ENCODE measurements at places on chromosomes 11 and 22.

GRCh38 chr11:14306481-14306880, 52.5 kb downstream of the RRAS2 start:
- no peak for DNase-seq

DNA sequence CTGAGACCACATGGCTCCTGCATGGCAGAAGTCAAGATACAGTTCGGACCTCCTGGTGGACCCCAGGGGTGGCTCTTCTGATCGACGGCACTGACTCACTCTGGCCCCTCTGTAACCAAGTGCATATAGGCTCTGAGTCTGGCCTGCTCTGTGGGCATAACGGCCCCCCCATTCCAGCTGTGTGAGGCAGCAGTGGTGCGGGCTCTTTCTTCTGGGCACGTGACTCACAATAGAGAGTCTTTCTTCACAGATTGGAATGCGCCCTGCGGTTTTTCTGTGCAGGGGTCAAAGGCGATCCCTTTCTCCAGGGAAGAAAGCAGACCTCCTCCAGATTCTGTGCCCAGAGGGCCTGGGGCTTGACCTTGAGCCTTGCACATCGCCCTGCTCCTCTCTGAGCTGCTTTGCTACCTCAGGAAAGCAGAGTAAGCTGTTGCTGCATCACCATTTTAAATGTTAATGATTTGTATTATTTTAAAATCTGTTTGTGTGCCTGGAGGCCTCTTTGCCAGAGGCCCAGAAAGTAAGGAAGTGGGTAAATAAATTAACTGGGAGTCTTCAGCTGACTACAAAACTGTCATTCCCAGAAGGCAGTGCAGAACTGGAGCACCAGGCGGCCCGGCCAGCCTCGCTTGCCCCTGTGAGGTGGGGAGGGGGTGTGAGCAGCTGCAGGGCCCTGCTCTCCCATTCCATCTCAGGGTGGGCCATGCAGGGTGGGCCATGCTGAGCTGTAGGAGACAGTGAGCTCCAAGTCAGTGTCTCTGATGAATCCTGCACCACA, 199.0 kb downstream of the GRIK4 start:
- DNase-seq = no peak

GRCh38 chr22:50027639-50028537, 15.3 kb upstream of the IL17REL start:
- peak; percentile 9 for DNase-seq

DNA sequence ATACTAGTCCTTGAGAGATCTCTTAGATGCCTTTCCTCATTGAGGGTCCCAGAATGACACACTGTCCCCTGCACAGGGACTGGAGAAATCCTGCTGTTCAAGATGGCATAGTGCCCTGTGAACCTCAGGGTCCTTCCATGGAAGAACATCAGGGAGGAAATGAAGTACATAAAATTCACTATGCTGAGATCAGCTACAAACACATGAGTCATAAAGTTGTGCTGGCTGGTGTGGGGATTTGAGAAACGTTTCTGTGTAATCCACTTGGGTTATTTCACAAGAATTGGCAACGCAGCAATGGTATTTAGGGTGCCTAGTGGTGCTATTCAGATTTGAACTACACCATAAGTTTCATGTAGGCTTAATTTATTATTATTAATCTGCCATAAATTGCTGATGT, 174.4 kb downstream of the MAML2 start:
- no peak for DNase-seq

- no peak for DNase-seq
Observed at GRCh38 chr22:43007519-43008102, 7.3 kb downstream of the PACSIN2 start.

GRCh38 chr11:119350302-119350701, 3.8 kb upstream of the MFRP start:
- no peak for DNase-seq

- DNase-seq = no peak
Observed at GRCh38 chr11:89267660-89268302, 90.1 kb downstream of the TYR start.

DNA sequence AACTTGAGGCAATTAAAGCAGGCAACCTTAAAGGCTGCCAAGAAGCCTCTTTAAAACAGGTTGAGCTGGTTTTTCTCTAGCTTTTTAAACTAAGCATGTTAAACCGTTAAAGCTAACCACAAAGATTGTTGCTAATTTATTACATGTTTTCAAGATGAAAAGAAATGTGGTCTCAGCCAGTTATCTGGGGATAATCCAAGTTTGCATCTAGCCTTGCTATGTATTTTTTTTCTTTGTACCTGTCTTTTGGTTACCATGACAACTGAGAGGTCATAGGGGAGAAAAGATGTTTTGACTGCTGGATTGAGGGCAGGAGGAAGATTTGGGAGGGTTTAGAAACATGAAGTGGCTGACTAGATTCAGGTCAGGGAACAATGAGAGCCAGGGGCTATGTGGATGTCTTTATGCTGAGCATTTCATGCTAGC, 19.2 kb upstream of the PGM2L1 start:
- no peak for DNase-seq

GRCh38 chr11:106172386-106172991, 95.0 kb downstream of the AASDHPPT start:
- no peak for DNase-seq

DNA sequence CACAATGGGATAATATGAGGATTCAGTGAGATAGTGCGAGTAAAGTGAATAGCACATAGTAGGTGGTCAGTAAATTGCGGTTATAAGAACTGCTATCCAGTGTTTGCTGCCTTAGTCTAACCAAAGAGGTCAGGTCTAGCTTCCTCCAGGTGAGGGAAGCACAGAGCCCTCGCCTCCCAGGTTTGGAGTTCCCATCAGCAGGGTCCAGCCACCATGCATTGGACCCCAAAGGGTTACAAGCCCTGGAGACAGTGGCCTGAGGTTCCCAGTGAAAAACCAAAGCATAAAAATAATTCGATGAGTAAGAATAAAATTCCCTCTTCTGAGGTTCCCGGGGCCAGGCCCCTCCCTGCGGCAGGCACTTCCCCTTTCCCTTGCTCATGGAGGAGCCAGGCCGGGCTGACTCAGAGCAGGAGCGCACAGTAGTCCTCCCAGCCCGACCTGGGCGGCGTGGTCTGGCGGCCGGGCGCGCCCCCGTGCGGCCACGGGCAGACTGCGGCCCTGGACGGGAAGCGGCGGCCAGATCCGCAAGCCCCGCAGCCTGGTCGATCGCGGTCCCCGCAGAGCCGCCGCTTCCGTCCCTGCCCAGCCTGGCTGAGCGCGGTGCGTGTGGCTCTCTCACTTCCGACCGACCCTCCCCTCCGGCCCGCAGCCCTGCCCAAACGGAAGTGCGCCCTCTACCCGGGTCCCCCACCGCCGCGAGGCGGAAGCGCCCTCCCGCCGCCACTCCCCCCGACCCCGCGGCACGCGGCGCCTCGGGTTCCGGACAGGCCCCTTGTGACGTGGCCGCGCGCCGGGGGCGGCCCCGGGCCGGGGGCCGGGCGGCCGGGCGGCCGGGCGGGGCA, at the start of gene SLC39A13:
TSS of gene SLC39A13 (plus strand) at position 845 of the 845 bp plus-strand sequence. CDS start 1,505 bp downstream, outside the sequence.
- peak; percentile 87 for DNase-seq

GRCh38 chr11:88448131-88448670, 110.7 kb upstream of the CTSC start:
- DNase-seq = no peak

DNA sequence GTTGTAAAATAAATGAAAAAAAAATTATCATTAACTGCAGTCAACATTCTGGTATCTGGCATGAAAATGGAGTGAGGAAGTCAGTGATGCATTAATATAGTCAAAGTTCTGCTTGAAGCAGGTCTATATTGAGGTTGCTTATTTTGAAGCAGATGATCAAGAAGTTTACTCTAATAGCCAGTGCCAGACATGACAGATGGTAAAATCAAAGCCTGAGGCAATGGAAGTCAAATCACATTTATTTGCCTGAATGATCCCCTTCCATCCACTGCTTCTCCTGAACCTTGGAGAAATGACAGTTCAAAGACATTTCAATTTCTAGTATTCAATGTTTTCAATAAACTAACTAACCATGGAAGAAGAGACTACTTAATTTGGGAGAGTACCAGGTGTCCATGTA, 430.0 kb downstream of the FAM181B start:
- DNase-seq = no peak

GRCh38 chr11:84947970-84948580, 679.1 kb downstream of the DLG2 start:
- no peak for DNase-seq

- no peak for DNase-seq
Observed at GRCh38 chr11:32374261-32374711, 61.1 kb downstream of the WT1 start.

DNA sequence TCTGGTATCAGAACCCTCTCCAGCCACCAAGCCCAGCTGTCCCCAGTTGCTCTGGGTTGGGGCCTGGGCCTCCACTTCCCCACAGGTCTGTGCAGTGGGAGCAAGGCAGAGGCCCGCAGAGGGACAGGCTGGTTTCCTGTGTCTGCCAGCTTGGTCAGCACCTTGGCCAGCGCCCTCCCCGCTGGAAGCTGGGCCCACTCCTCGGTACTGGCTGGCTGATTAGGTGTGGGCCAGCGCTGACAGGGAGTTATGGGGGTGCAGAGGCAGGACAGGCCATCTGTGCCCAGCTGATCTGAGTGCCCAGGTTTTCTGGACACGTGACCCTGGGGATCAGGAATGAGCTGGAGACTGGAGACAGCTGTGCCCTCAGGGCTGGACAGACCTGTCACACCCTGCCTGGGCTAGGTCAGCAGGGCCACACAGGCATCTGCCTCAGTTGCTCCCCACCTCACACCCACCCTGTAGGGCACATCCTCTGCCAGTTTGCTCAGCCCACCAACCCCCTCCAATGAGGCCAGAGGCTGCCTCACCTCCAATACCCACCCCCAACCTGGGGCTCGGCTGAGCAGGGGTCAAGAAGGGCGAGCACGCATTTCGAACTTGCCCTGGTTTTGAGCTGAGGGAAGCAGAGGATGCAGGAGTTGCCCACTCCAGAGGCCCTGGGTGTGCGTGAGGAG, 175.3 kb downstream of the IGLL1 start:
- no peak for DNase-seq

DNA sequence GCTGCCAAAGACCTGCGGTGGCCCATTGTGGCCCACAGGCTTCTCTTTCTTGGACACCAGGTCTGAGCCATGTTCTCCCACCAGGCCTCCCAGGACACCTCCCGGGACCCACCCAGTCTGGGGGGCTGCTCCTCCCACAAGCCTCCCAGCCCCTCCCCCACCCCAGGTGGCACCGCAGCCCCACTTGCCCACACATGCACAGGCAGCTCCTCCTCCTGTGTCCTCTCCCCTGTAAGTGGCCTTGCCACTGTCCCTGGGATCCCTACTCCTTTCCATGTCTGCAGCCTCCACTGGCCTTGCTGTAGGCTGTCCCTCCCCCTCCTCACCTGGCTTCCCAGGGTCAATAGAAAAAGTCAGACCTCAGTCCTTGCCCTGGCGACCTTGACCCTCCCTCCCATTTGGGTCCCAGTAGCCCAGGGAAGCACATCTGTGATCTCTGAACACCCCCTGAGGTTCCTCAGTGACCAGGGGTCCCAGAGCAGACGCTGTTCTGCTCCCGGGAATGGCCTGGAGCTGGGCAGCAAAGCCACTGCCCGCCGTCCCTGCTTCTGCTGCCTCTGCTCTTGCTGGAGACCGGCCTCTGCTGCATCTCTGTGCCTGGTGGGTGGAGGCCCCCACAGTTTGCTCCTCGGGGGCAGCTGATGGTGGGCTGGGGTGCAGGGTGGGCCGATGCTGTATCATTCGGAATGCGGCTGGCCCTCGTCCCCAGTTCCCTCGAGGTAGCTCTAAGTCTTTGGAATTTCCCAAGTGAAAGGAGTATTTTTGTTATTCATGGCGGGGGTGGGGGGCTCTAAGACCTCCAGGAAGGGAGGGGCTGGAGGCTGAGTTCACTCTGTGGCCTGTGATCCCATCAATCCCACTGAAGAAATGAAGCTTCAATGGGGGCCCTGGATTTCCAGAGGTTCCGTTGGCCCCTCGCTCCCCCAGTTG, 43.6 kb downstream of the ARHGAP8 start:
- no peak for DNase-seq

DNA sequence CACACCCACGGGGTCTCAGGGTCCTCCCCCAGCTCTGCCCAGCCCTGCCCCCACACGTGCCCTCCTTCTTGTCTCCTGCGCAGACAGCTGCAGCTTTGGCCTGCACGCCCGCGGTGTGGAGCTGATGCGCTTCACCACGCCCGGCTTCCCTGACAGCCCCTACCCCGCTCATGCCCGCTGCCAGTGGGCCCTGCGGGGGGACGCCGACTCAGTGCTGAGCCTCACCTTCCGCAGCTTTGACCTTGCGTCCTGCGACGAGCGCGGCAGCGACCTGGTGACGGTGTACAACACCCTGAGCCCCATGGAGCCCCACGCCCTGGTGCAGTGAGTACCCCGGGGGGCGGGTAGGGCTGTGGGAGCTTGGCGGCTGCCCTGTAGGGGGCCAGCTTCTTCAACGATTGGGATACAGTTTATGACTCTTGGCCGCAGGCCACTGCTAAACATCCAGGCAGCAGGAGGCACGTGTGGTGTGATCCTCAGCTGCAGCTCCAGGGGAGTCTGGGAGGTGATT, 30.8 kb downstream of the ST14 start:
- DNase-seq = no peak

GRCh38 chr11:50044647-50045046, 12.0 kb downstream of the OR4C45 start:
- no peak for DNase-seq

- DNase-seq = no peak
Observed at GRCh38 chr22:40400159-40400558, 29.8 kb downstream of the SGSM3 start.

- DNase-seq = no peak
Observed at GRCh38 chr11:10680956-10681487, 12.5 kb downstream of the IRAG1 start.

DNA sequence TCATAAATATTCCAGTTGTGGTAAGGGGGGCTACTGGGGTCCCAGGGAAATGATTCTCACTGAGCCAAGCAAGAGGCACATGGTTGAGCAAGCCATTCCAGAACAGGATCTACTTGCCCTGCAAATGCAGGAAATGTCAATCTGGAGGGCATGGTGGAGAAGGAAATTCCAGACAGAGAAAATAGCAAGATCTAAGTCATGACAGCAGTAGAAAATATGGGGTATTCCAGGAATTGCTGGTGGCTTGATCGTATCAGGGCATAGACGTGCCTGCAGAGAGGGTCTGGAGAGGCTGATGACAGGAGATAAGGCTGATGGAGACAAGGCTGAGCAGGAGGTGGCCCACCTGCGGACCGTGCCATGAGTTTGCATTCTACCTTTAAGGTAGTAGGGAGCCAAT, 566.3 kb upstream of the CADM1 start:
- DNase-seq = no peak

GRCh38 chr11:110242746-110243145, 53.7 kb downstream of the RDX start:
- DNase-seq = no peak

DNA sequence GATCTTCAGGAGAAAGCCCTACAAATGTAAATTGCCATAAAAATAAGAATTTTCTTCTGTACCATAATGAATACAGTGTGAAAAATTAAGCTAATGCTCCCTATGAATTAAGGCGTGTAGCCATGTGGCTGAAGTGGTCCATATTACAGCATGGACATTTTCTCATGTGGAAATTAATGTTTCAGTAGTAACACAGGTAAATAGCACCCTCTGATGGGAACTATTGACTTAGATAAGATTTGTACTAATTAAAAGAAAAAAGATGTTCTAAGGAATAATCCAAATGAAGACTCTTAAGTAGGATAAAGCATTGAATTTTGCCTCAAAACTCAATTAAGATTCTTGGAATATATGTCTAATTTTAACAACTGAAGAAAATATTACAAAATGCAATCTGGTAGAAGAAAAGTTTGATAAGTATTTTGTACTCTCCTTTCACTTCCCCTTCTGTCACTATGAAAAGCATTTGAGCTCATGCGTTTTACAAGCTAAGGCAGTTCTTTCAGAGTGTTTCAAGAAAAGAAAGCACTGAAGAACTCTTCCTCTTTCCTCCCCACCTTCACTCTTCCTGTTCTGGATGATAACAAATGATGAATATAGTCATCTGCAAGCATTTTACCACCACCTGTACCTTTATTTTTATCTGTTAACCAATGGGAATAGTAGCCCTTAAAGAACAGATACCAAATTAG, 9.9 kb upstream of the OR8D2 start:
- no peak for DNase-seq
